Natural killer cell (primary cell): ENCODE measurements at places on chromosomes 12 and 14. TPM values are rescaled to one million over a fixed set of nuclear protein-coding genes. Genes with fewer than 3 reads are reported as not detected.

The CLEC4D gene
- 0.50 TPM for total RNA-seq

The NR2C1 gene
- 58.5 TPM for total RNA-seq

The ARHGEF25 gene
- 6.5 TPM for total RNA-seq

The TMCC3 gene
- 29.3 TPM for total RNA-seq

The KERA gene
- not detected for total RNA-seq

The RND1 gene
- total RNA-seq = 5.6 TPM

The TDRD9 gene
- 1.4 TPM for total RNA-seq

The FAM222A gene
- total RNA-seq = 3.1 TPM

The MORN3 gene
- total RNA-seq = 7.6 TPM

The C12orf60 gene
- total RNA-seq = 0.79 TPM

The CABP1 gene
- total RNA-seq = not detected

The C14orf132 gene
- total RNA-seq = 0.23 TPM

The TAS2R50 gene
- 0.88 TPM for total RNA-seq

The SMIM41 gene
- not detected for total RNA-seq

The AKAP6 gene
- 0.21 TPM for total RNA-seq

The SLC10A1 gene
- total RNA-seq = not detected

The RAB2B gene
- 64.7 TPM for total RNA-seq

The GLIPR1L2 gene
- 1.6 TPM for total RNA-seq

The RARG gene
- 24.0 TPM for total RNA-seq

The DCN gene
- not detected for total RNA-seq
